ENCODE measurements at places on chromosomes 3 and 15. TPM values are rescaled to one million over a fixed set of nuclear protein-coding genes. Genes with fewer than 3 reads are reported as not detected.

Gene SMCO1
- not detected for total RNA-seq

Gene TTC21A
- 9.8 TPM for total RNA-seq

Gene CPNE9
- total RNA-seq: 0.59 TPM

DNA sequence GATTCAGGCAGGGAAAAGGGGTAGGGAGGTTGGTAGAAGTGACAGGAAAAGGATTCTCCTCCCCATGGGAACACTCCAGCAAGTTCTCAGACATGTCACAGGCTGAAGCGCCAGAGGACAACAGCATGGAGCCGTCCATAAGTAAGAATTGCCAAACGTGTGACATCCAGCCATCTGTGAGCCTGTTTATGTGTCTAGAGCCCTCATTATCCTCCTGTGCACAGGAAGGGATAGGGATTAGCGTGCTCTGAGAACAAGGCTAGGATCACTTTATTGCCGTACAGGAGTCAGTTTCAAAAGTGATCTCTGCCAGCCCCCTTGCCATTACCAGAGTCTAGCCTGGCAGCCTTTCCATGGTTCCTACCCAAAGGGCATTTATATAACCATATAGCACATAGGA lies 549.5 kb downstream of the NTRK3 start:
- H3K36me3 ChIP-seq: no peaks in the 10 kb centered on the region
- H3K27me3 ChIP-seq: peaks cover 46% of the 10 kb centered on the region
- DNase-seq: no peak
- H3K4me3 ChIP-seq: no peak overlapping the region
- H3K27ac ChIP-seq: no peak overlapping the region
- H3K4me1 ChIP-seq: no peaks in the 10 kb centered on the region

GRCh38 chr3:156305672-156306071 lies 185.3 kb downstream of the KCNAB1 start:
- no peak for DNase-seq
- no peak overlapping the region for H3K4me3 ChIP-seq
- H3K27ac ChIP-seq: no peak overlapping the region

DNA sequence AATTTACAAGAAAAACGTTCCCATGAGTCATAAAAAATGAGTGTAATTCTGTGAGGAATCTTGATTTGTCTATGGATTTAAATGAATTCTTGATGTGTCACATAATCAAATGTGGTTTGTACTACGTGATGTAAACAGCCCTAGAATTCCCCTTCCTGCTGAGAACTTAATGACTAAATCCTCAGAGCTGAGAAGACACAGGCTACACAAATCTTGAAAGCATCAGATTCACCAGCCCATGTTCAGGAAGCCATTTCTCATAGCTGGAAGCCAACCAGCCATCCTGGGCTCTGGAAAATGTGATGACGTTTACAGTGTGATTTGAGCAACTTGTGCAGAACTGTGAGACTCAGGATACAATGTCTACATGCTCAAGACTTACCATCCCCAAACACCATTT lies 193.7 kb upstream of the MME start:
- no peaks in the 10 kb centered on the region for H3K27me3 ChIP-seq
- no peaks in the 10 kb centered on the region for H3K36me3 ChIP-seq
- no peak overlapping the region for H3K4me3 ChIP-seq
- H3K27ac ChIP-seq: no peak overlapping the region
- no peak for DNase-seq
- H3K4me1 ChIP-seq: no peaks in the 10 kb centered on the region

DNA sequence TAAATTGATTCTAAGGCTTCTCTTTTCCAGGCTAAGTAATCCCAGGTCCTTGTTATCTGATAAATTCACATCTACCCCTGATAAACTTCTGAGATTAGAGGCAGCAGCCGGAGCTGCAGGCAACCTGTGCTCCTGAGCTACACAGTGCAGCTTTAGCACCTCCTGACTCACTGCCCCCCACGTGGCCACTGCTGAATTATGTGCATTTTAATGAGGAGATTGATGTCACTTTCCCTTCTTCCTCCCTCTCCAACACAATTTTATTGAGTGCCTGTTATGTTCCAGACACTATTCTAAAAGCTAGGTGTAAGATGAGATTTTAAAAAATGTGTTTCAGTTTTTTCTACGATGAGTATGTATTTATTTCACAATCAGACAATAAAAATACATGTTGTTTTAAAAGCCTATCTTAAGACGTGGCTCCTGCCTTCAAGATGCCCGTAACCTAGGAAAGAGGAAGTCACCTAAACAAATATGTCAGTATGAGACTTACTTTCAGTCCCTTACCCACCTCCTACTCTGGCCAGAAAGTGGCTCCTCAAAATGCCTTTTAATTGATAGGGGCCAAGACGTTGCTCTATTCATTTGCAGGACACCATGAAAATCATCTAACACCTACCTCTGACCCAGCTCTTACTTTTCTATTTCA lies 161.5 kb upstream of the PFN2 start:
- peaks cover 18% of the 10 kb centered on the region for H3K4me1 ChIP-seq
- DNase-seq: no peak
- H3K27me3 ChIP-seq: peaks cover 12% of the 10 kb centered on the region
- H3K4me3 ChIP-seq: no peak overlapping the region
- no peaks in the 10 kb centered on the region for H3K36me3 ChIP-seq

GRCh38 chr3:109284071-109284470 lies 32.2 kb downstream of the DPPA2 start:
- H3K4me3 ChIP-seq: no peak overlapping the region
- DNase-seq: no peak
- H3K36me3 ChIP-seq: no peaks in the 10 kb centered on the region
- no peaks in the 10 kb centered on the region for H3K27me3 ChIP-seq

GRCh38 chr3:52525680-52526561 lies 7.7 kb downstream of the NT5DC2 start:
- no peak for DNase-seq
- H3K36me3 ChIP-seq: peaks cover 10% of the 10 kb centered on the region
- H3K4me1 ChIP-seq: peaks cover 7% of the 10 kb centered on the region
- H3K27ac ChIP-seq: peak overlapping the region; percentile 61
- H3K4me3 ChIP-seq: no peak overlapping the region

All from type B pancreatic cell (in vitro differentiated cells).